ENCODE measurements at places on chromosomes 6 and 20.

GRCh38 chr20:51703400-51704287, 64.5 kb downstream of the ATP9A start:
- H3K4me1 ChIP-seq: peaks cover 10% of the 10 kb centered on the region
- no peaks in the 10 kb centered on the region for H3K27me3 ChIP-seq
- H3K4me3 ChIP-seq: no peak overlapping the region
- no peak overlapping the region for H3K27ac ChIP-seq

- H3K27me3 ChIP-seq: no peaks in the 10 kb centered on the region
- no peaks in the 10 kb centered on the region for H3K4me1 ChIP-seq
- no peaks in the 10 kb centered on the region for H3K36me3 ChIP-seq
- H3K27ac ChIP-seq: no peak overlapping the region
- no peak for DNase-seq
Measured at GRCh38 chr20:32664678-32665159, 9.0 kb downstream of the C20orf203 start.

DNA sequence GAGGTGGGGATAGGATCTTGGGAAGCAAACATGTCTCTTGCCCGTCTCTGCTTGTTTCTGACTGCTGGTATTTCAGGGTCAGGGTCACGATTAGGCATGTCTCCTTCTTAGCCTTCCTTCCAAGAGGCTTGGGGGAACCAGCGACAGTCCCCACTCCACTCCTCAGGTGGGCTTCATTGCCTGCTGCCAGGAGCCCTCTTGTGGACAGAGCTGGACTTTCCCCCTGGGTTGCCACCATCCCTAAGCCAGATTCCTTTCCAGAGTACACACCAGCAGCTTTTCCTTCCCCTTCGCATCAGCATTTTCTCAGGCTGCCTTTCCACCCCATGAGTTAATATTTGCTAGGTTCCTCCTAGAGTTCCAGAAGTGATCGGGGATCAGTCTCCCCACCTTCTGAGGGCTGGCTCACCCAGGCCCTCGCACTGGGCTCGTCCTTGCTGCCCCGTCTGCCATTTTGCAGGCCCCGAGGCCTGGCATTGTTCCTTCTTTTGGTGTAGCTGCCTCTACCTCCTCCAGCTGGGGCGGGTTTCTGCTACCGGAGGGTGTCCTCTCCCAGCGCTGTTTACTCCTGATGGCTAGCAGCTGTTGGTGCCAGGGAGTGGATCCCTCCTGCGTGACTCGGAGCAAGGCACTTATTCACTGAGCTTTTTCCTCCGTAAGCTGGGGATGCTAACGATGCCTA, 8.8 kb upstream of the C20orf144 start:
- peak; percentile 78 for DNase-seq
- no peaks in the 10 kb centered on the region for H3K4me1 ChIP-seq
- H3K27me3 ChIP-seq: no peaks in the 10 kb centered on the region
- H3K27ac ChIP-seq: no peak overlapping the region
- H3K4me3 ChIP-seq: no peak overlapping the region

DNA sequence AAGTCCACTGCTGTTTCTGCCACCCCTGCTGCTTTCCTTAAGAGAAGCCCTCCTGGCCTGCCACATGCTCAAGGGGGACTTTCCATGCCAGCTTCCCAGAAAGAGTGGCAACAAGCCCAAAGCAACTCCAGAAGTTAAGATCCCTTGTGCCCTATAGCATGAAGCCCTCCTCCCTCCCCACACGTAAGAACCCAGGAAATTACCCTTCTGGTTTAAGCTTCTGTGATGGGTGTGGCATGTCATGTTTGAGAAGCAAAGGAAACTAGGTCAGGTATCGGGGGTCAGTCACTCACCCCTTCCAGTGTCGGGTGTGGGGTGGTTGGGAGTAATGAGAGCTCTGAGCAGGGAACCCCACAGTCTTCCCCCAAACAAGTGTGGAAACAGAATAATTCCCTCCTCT, 196.1 kb downstream of the LRFN2 start:
- DNase-seq: no peak
- H3K4me1 ChIP-seq: no peaks in the 10 kb centered on the region
- no peaks in the 10 kb centered on the region for H3K36me3 ChIP-seq
- H3K27ac ChIP-seq: no peak overlapping the region

GRCh38 chr6:157563611-157564284, 182.8 kb downstream of the ZDHHC14 start:
- DNase-seq: no peak
- H3K4me3 ChIP-seq: no peak overlapping the region
- no peak overlapping the region for H3K27ac ChIP-seq
- H3K27me3 ChIP-seq: no peaks in the 10 kb centered on the region

DNA sequence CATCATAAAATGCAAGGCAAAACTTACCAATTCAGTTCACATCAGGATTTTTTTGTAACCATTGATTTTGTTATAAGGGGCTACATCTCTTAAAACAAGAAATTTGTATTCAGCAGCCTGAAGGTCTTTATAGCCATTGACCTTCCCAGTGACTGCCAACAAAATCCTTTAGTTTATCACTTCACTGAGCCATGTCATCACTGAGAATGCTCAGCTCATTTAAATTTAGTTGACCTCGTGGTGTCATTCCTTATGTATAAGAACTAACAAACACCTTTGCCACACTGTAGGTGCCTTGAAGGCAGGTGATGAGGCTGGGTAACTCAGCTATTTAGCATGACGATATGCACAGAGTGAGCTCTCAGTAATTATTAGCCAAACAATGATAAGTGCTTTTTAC, 77.7 kb downstream of the GRM1 start:
- no peak overlapping the region for H3K4me3 ChIP-seq
- peaks cover 1% of the 10 kb centered on the region for H3K4me1 ChIP-seq

DNA sequence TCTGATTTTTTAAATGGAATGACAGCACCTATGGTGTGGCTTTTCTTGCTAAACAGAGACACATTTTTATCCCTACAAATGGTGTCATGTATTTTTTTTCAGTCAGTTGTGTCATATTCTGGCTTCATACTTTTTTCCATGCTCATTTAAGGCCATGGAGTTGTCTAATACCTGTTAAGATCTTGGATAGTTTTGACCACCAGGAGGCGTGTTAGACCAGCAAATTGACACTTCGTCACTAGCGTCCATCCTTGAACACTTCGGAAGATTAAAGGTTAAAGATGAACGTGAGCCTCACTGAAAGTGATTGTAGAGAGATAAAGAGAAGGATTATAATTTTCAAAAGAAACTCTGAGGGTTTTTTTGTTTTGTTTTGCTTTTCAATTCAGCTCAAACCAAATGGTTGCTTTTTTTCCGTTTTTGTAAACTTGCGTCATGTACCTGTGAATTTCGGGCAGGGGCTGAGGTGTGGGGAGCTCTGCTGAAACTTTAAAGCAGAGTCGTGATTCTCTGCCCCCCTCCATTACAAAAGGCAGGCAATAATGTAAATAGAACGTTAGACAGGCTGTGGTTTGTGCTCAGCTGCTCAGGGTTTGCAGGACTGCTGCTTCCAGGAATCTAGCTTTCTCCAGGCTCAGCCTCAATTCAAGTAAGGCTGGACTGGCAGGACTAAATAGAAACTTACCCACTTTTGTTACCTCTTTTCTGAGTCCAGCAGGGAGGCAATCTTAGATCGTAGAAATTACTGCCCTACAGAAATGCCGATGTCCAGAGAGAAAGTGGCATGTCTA, 245.1 kb downstream of the FOXA2 start:
- no peak overlapping the region for H3K4me3 ChIP-seq
- peak; percentile 68 for DNase-seq
- no peaks in the 10 kb centered on the region for H3K4me1 ChIP-seq
- H3K27ac ChIP-seq: no peak overlapping the region
- no peaks in the 10 kb centered on the region for H3K27me3 ChIP-seq

DNA sequence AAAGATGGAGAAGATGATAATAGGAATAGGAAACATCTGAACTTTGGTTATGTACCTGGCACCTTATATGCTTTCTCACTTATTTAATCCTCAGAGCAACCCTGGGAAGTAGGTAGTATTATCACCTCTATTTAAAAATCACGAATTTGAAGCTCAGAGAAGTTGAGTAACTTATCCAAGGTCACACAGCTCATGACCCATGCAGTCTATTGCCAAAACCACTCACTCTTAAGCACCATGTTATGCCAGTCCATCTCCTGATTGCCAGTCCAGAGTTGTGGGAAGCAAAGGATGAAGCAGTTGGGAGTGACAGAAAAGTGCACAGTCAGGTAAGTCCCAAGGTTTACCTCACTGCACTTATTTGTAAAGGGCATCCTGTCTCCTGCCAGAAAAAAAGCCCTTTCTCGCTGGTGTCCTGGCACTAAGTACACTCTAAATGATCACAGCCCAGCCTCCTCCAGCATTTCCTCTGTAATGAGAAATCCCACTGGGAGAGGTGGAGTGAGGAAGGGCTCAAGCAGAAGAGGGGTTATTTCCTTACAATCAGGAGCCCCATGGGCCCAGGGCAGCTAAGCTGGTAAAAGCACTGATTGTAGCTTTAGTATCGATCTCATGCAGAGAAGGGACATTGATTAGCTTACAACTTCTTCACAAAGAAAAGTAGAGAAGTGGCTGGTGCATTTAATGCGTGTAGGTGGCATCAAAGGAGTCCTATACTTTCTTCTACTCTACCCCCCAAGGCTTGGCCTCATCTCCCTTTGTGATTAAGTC, 21.3 kb upstream of the SCGN start:
- no peak overlapping the region for H3K27ac ChIP-seq
- peak; percentile 45 for DNase-seq
- no peaks in the 10 kb centered on the region for H3K27me3 ChIP-seq
- H3K4me3 ChIP-seq: no peak overlapping the region
- no peaks in the 10 kb centered on the region for H3K36me3 ChIP-seq

DNA sequence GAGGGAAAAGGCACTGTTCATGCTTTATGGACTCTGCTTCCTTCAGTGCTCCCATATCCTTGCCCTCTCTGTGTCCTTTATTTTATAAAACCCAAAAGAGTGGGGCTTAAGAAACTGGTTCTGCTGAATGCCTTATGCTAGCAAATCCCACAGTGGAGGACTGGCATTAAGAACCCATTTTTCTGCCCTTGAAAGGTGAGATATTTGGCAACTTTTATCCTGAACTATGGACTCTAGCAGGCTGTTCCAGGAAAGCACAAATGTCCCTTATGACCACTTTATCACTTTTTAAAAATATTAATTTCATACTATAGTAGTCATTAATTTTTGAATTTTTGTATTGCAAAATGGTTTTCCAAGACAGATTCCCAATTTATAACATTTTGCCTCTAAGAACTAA, 93.3 kb downstream of the ADAT2 start:
- no peak overlapping the region for H3K4me3 ChIP-seq
- no peaks in the 10 kb centered on the region for H3K27me3 ChIP-seq
- no peak for DNase-seq
- H3K36me3 ChIP-seq: no peaks in the 10 kb centered on the region
- no peak overlapping the region for H3K27ac ChIP-seq

DNA sequence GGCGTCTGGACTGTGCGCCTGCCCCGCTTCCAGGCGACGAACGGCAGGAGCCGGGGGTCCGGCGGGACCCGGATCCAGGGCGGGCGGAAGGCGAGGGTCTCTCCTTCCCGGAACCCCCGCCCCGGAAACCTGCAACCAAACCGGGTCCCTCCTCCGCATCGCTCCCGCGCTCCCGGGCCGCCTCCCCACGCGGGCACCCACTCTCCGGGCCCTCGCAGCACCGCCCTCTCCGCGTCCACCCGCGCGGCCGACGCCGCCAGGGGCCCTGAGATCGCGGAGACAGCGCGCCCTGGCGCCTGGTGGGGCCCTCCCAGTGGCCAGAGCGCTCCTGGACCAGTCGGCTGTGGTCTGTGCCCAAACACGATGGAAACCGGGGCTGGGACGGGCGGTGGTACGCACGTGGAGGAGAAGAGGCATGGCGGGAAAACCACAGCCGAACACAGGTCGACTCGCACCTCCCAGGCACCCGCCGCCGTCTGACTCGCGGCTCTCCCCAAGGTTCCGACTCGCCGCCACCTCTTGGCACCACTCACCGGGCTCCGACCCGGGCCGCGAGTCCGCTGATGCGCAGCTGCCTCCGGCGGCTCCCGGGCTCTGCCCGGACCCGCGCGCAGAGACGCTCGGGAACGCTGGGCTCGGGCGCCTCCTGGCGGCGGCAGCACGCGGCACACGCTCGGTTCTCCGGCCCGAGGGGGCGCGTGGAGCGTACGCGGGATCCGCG, 7.9 kb downstream of the NKX2-2 start:
- no peaks in the 10 kb centered on the region for H3K4me1 ChIP-seq
- no peaks in the 10 kb centered on the region for H3K36me3 ChIP-seq
- no peak overlapping the region for H3K27ac ChIP-seq
- DNase-seq: peak; percentile 72
- H3K4me3 ChIP-seq: no peak overlapping the region

GRCh38 chr20:856361-856775, 22.9 kb downstream of the FAM110A start:
- H3K27me3 ChIP-seq: no peaks in the 10 kb centered on the region
- no peak overlapping the region for H3K27ac ChIP-seq
- no peak overlapping the region for H3K4me3 ChIP-seq
- DNase-seq: peak; percentile 67

DNA sequence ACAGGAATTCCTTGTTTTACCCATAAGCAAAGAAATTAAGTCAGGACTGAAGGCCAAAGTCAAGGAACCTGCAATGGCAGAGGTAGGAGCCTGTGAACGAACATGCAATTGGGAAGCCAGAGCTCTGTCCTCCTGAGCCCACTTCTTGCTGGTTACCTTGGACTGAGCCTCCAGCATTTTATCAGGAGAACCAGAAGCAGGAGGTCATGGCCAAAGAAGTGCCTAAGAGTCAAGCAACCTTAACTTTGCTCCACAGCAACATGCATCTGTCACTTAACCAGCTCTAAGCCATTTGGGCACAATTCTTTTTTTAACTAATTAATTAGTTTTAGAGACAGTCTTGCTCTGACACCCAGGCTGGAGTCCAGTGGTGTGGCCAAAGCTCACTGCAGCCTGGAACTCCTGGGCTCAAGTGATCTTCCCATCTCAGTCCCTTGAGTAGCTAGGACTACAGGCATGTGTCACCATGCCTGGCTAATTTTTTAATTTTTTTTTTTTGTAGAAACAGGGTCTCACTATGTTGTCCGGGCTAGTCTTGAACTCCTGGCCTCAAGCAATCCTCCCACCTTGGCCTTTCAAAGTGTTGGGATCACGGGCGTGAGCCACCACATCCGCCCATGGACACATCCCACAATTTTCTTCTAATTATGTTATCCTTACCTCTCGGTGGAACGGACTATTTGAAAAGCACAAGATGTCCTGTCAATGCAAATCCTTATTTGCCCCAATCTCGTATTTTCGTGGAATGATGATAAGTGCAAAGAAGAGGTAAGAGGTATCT, 334.2 kb downstream of the CD83 start:
- no peak overlapping the region for H3K27ac ChIP-seq
- H3K27me3 ChIP-seq: no peaks in the 10 kb centered on the region
- no peak overlapping the region for H3K4me3 ChIP-seq
- peaks cover 4% of the 10 kb centered on the region for H3K4me1 ChIP-seq
- H3K36me3 ChIP-seq: no peaks in the 10 kb centered on the region

- no peak overlapping the region for H3K4me3 ChIP-seq
- H3K4me1 ChIP-seq: no peaks in the 10 kb centered on the region
- no peaks in the 10 kb centered on the region for H3K27me3 ChIP-seq
- H3K36me3 ChIP-seq: no peaks in the 10 kb centered on the region
- H3K27ac ChIP-seq: no peak overlapping the region
Measured at GRCh38 chr6:142356201-142356883, 54.5 kb downstream of the ADGRG6 start.

- no peak for DNase-seq
- no peaks in the 10 kb centered on the region for H3K36me3 ChIP-seq
- H3K27me3 ChIP-seq: no peaks in the 10 kb centered on the region
- no peak overlapping the region for H3K27ac ChIP-seq
- no peak overlapping the region for H3K4me3 ChIP-seq
Measured at GRCh38 chr20:40638414-40638813, 50.6 kb downstream of the MAFB start.
